ENCODE measurements at places on chromosomes 11 and 22.

DNA sequence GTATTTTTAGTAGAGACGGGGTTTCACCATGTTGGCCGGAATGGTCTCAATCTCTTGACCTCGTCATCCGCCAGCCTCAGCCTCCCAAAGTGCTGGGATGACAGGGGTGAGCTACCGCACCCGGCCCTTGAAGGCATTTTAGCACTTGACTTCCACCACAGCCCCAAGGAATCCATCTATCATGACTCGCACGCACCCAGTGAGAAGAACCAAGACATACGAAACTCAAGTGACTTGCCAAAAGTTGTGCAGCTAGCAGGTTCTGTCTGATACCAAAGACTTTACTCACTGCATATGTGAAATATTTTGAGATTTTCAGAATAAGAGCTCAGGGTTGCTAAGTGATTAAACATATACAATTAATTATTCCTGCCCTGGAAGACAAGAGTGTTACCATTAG lies 21.0 kb downstream of the FLI1 start:
- no peak for DNase-seq

DNA sequence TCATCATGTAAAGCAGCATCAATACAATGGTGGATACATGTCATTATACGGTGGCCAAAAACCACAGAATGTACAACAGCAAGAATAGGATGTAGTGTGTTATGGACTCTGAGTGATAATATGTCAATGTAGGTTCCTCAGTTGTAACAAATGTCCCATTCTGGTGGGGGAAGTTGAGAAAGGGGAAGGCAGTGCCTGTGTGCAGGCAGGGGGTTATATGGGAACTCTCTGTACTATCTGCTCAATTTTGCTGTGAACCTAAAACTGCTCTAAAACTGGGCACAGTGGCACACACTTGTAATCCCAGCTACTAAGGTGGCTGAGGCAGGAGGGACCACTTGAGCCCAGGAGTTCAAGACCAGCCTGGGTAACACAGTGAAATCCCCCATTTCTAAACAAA lies 5.9 kb downstream of the CHKA start:
- no peak for DNase-seq

DNA sequence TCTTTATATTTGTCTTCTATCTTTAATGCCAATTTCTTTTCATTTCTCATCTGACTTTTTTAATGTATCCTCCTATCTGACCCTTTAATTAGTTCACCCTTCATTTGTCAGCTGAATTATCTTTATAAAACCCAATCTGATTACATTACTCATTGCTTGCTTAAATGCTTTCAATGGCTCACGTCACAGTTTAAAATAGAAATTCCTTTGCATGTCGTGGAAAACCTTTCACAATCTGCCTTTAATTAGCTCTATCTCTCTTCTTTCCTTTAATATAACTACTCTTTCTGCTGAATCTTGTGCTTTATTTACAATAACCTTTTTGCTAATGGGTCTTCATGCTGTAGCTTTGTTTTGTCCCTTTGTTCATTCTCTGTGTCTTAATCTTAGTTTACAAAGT lies 125.7 kb downstream of the DYNC2H1 start:
- no peak for DNase-seq

- DNase-seq, result no peak
Observed at GRCh38 chr22:29647954-29648737, 44.7 kb downstream of the NF2 start.

DNA sequence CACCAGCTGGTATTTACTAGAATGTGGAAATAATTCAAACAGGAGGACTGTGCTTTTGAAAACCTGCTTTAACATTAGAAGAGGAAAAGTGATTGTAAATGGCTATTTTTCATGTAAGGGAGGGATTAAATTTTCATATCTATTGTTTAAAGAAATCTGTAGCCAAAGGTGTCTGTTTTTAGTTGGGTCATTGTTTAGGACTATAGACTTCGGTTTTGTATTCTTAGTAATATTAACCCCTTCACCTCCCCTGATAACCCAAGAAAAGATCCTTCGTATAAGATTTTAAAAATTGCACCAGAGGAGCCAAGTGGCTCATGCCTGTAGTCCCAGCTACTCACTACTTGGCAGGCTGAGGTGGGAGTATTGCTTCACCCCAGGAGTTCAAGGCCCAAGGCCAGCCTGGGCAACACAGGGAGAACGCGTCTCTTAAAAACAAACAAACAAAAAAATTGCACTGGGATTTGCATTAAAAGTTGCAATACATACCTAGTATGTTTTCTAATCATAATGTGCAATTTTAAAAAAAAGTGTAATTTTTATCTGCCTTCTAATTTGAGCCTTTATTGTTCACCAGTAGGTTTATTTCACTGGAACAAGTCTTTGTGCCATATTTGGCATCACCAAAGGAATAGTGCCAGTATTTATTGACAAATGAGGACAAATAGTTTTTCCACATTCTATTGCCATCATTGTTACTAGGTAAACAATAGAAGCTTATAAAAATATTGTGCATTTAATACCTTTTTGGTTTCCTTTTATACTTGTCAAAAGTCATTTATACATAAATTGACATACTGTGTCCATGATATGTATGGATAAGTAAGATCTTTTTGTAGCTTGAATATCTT lies 34.3 kb downstream of the MTMR3 start:
- no peak for DNase-seq

DNA sequence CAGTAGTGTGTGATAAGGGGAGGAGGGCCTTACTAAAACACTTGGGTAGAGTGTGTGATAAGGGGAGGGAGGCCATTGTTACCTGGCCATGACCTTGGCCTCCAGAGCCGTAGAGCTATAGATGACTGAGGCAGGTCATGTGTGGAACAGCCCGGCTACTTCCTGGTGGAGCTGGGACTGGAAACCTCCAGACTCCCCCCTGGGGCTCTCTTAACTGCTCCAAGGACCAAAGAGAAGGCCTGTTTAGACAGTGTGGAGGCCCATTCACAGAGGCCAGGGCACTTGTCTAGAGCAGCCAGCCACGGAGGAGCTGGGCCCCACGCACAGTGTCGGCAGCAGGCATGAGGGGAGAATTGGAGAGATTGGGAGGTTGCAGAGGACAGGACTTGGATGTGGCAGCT lies 12.5 kb upstream of the MICALL1 start:
- no peak for DNase-seq

DNA sequence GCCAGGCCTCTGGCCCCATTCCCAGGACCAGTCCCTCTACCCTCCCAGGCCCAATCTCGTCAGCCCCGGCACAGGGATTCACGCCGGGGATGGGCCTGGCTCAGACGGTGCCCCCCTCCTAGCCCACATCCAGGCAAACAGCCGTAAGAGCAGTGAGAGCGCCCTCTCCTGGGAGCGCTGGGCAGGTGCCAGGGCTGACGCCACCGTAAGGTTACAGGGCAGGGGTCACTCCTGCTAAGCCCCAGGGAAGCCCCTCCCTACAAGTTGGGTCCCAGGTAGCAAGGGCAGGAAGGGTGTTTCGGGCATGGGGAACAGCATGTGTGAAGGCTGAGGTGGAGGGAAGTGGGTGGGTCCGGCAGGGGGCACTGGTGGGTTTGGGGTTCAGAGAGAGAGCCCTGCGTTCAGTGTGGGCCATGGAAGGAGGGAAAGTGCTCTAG lies 19.2 kb upstream of the PPARA start:
- DNase-seq, result no peak

DNA sequence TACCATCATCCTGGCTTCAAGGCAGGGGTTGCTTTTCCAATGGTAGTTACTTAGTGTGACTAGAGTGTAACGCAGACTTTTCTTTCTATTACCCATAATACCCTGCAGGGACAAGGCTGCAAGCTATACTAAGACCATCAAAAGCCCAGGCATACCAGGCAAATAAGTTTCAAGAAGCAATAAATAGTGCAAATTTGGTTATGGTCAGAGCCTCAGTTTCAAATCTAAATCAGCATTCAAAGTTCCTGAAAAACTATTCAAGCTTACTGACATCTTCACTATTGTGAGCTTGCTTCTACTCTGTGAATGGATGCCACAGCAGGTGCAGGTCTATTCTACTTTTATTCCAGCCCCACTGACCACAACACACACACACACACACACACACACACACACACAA lies 2.5 kb upstream of the HBB start:
- no peak for DNase-seq

GRCh38 chr11:105610871-105611571 lies 1.1 kb downstream of the GRIA4 start:
- DNase-seq, result peak; percentile 20

GRCh38 chr22:26416256-26416655 lies 12.8 kb upstream of the ASPHD2 start:
- no peak for DNase-seq

GRCh38 chr11:72787216-72788104 lies 6.4 kb downstream of the STARD10 start:
- DNase-seq, result peak; percentile 49

- no peak for DNase-seq
Observed at GRCh38 chr11:60740573-60740972, 16.1 kb downstream of the MS4A18 start.

DNA sequence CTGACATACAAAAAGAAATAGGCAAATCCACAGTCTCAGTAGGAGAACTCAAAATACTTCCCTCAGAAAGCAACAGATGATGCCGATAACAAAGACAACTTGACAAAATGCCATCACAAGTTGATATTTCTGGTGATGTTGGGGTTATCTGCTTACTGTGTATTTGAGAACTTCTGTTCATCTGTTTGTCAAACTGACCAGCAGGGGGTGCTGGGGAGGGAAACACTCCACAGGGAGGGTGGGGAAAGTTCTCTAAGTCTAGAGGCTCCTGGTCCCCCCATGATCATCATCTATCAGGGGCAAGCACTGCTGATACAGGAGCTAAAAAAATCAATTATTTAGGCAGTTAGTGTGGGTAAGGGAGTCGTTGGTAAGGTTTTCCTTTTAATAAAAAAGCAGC lies 19.2 kb downstream of the GLYATL1 start:
- DNase-seq, result no peak

GRCh38 chr11:113393501-113393985 lies 6.0 kb downstream of the ANKK1 start:
- DNase-seq, result no peak

DNA sequence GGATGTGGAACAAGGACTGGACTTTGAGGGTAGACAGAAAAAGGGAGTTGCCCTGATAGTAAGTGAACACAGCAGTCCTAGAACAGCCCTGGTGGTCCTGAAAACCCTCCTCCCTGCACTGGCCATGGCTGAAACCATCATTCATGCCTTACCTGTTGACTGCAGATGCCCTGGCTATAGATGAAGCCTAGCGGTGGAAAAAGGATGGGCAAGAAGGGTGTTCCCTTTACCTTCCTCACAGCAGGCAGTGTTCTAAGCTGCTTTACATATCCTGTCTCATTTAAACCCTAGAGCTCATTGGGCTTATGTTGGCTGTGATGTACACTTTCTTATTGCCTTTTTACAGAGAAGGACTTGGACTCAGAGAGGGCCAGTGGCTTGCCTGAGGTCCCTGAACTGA lies 133.6 kb downstream of the C11orf91 start:
- no peak for DNase-seq

DNA sequence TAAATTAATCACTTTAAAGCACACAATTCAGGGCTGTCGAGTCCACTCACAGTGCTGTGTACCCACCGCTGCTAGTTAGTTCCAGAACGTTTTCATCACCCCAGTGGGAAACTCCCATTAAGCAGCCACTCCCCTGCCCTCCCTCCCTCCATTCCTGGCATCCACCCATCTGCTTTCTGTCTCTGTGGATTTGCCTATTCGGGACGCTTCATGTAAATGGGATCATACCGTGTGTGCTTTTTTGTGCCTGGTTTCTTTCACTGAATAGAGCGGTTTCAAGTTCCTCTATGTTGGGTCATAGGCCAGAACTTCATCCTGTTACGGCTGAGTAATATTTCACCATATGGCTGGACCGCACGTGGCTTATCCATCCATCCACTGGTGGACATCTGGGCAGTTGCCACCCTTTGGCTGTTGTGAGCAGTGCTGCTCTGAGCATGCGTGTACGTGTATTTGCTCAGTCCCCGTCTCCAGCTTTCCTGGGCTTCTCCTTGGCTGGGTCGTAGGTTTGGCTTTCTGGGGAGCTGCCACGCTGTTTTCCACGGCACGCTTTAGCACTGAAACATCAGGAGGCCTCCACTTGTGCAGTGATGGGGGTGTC lies 30.1 kb downstream of the ARHGAP8 start:
- no peak for DNase-seq

GRCh38 chr22:49439373-49439772 lies 388.3 kb downstream of the BRD1 start:
- DNase-seq, result no peak

GRCh38 chr22:28429711-28430110 lies 249.9 kb downstream of the TTC28 start:
- DNase-seq, result no peak

DNA sequence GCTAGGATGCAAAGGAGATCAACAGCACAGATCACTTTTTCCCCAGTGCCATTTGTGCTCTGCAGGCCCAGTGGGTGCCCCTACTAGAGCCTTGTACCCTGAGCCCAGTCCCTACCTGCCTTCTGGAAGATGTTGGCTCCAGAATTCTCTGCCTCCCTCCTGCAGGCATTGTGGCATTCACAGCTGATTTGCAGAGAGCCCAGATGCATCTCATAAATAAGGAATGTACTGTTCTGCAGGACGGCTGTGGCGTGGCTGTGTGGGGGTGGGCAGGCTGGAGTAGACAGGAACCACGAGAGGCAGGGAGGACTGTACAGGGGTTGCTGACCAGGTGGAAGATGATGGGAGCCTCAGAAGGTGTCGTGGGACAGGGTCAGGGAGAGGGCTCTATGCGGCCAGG lies 11.2 kb upstream of the MIAT start:
- no peak for DNase-seq

DNA sequence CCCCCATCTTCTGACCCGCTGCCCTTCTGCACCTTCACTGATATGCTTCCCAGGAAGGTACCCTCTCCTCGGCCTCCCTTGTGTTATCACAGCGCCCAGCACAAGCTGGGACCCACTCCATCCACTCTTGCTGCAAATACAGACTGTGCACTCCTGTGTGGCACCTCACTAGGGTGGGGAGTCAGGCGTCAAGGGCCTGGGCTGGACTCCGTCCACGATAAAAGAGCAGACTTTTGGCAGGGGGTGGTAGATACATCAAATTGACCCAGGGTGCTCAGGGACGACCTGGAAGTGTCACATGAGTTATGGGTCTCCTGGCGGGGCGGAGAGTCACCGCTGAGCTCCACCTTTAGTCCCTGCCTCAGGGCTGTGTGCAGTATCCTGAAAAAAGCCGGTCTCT lies 908 bp downstream of the TRPM5 start:
- no peak for DNase-seq

DNA sequence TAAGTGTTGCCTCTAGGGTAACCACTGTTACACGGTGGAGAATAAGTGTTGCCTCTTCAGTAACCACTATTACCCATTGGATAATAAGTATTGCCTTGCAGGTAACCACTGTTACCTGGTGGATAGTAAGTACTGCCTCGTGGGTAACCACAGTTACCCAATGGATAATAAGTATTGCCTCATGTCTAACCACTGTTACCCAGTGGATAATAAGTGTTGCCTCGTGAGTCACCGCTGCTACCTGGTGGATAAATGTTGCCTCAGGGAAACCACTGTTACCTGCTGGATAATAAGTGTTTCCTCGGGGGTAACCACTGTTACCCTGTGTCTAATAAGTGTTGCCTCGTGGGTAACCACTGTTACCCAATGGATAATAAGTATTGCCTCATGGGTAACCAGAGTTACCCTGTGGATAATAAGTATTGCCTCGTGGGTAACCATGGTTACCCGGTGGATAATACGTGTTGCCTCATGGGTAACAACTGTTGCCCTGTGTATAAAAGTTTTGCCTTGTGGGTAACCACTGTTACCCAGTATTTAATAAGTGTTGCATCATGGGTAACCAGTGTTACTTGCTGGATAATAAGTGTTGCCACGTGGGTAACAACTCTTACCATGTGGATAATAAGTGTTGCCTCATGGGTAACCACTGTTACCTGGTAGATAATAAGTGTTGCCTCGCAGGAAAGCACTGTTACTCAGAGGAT lies 12.3 kb upstream of the NXPE4 start:
- no peak for DNase-seq

Measured in SK-N-DZ (cell line).